ENCODE measurements at places on chromosomes 7 and 10. TPM values are rescaled to one million over a fixed set of nuclear protein-coding genes. Genes with fewer than 3 reads are reported as not detected.

The LIPF gene
- not detected for total RNA-seq

The OLAH gene
- 0.30 TPM for total RNA-seq

The HMX3 gene
- not detected for total RNA-seq

The MDFIC gene
- 46.2 TPM for total RNA-seq

The C10orf143 gene
- total RNA-seq = 0.32 TPM

The TMEM254 gene
- 6.6 TPM for total RNA-seq

The ZNF425 gene
- total RNA-seq = 4.5 TPM

The AMPH gene
- 1.4 TPM for total RNA-seq

The GJD4 gene
- not detected for total RNA-seq

The TAS2R3 gene
- total RNA-seq = 1.2 TPM

The CCL24 gene
- total RNA-seq = not detected

The KLF14 gene
- under 0.01 TPM for total RNA-seq
